Activated T-helper 2 cell treated with anti-CD3 and anti-CD28 coated beads, Interferon-gamma antibody, Interleukin-2, Interleukin-4, amounts not matched to agents 10 μg/mL and 5 μg/mL and 100 μg/mL, durations not matched to agents 14 hours and 24 hours and 36 hours (primary cell): ENCODE measurements at places on chromosomes 3 and 15. TPM values are rescaled to one million over a fixed set of nuclear protein-coding genes. Genes with fewer than 3 reads are reported as not detected.

DNA sequence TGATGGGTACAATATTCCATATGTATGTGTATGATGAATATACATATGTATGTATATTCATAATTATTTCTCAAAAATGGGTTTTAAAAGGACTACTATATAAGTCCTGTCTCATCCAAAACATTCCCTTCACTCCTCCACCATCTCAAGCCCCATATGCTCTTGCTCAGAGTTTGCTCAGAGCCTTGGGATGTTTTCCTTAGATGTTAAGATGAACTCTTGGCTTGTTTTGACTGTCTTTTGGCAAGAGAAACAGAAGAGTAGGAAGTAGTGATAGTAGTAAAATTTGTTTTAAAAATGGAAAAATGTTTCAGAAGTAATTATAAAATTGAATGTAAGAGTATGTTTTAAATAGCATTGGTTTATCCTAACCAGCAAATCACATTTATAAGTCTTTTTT lies 6.2 kb upstream of the EPHA3 start:
- peaks cover 1% of the 10 kb centered on the region for H3K27me3 ChIP-seq
- H3K27ac ChIP-seq = no peak overlapping the region
- no peak for DNase-seq

DNA sequence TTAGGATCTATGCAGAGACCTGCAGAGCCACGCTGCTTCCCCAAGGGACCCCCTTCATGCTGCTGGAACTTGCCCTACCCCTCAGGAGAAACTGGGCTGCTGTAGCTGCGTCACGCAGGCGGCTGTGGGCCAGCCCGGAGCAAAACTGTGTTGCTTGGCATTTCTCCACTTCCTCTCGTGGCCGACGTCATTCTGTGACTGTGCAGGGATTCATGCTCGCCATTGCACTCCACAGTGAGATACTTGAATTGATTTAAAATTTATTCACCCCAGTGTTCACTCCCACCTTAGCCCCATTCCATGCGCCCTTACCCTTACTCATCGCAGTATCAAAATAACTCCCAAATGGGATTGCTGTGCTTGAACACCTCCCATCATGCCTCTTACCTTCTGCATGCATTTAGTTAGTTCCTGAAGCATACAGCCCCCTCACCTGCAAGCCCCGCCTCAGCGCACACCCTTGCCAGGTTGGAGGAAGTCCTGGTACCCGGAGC lies 45.7 kb downstream of the TMEM44 start:
- no peak overlapping the region for H3K4me3 ChIP-seq
- no peak for DNase-seq
- H3K27me3 ChIP-seq = no peaks in the 10 kb centered on the region
- H3K4me1 ChIP-seq = peaks cover 27% of the 10 kb centered on the region

GRCh38 chr3:122508135-122508914 lies 6.4 kb downstream of the KPNA1 start:
- H3K4me3 ChIP-seq = no peak overlapping the region
- no peak overlapping the region for H3K27ac ChIP-seq
- H3K4me1 ChIP-seq = peaks cover 49% of the 10 kb centered on the region
- no peaks in the 10 kb centered on the region for H3K27me3 ChIP-seq

DNA sequence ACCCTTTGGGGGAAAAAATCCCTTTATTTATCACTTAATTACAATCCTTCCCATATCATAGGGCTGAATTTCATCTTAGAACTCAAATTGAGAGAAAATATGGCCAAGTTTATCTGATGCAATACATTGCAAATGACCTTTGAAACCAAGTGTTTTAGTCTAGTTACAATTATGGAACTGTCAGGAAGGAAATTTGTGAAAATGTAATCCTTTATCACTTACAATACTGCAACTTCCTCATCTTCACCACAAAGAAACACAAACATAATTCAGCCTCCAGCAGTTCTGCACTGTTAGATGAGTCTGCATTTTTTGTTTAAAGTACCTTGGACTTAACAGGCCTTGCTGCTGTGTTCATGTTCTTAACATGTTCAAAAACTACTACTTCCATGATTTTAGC lies 4.6 kb downstream of the CCPG1 start:
- H3K4me1 ChIP-seq = peaks cover 32% of the 10 kb centered on the region
- no peak for DNase-seq
- peak overlapping the region; percentile 26 for H3K27ac ChIP-seq
- H3K4me3 ChIP-seq = no peak overlapping the region
- H3K36me3 ChIP-seq = peaks cover 5% of the 10 kb centered on the region

DNA sequence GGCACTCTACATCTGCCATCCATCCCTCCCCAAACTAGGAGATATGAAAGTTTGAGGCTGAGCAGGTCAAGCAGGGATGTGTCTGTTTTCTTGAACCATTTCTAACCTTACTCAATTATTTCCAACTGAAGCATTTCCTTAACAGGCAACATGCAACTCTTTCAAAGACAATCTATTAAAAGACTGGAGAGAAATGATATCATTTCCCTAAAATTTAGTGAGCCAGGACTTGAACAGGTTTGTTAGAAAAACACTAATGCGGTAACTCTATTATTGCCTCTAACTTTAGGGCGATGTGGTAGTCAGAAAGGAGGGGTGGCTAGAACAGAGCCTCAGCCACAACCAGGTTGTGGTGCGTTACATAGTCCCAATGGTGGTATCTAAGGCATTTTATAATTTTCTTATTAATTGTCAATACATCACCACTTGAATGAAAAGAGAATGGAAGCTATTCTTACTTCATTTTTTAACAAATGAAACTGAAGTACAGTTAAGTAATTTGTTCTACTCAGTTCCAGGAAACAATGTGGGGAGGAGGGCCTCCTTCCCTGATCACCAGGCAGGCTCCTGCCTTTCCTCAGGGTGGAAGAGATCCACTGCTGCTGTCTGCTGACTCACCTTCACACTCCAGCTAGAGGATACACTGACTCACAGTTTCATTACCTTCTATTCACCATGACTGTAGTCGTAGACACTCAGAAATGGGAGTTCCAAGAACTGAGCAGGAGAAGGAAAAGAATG lies 22.8 kb downstream of the MYO1E start:
- no peak for DNase-seq
- H3K36me3 ChIP-seq = peaks cover 3% of the 10 kb centered on the region

GRCh38 chr3:79564192-79564591 lies 203.6 kb downstream of the ROBO1 start:
- no peak for DNase-seq
- no peaks in the 10 kb centered on the region for H3K36me3 ChIP-seq
- no peak overlapping the region for H3K27ac ChIP-seq
- no peaks in the 10 kb centered on the region for H3K27me3 ChIP-seq
- no peaks in the 10 kb centered on the region for H3K4me1 ChIP-seq

Gene EAF1
- total RNA-seq = 23.9 and 25.9 TPM in 2 replicates

Gene B3GALNT1
- total RNA-seq = 0.32 and 0.53 TPM in 2 replicates

Gene TPRG1
- 91.8 and 95.9 TPM in 2 replicates for total RNA-seq

Gene FRMD5
- total RNA-seq = 0.07 and 0.09 TPM in 2 replicates

Gene SLC2A2
- not detected in 2 replicates for total RNA-seq
